ENCODE measurements at places on chromosomes 6 and 20.

DNA sequence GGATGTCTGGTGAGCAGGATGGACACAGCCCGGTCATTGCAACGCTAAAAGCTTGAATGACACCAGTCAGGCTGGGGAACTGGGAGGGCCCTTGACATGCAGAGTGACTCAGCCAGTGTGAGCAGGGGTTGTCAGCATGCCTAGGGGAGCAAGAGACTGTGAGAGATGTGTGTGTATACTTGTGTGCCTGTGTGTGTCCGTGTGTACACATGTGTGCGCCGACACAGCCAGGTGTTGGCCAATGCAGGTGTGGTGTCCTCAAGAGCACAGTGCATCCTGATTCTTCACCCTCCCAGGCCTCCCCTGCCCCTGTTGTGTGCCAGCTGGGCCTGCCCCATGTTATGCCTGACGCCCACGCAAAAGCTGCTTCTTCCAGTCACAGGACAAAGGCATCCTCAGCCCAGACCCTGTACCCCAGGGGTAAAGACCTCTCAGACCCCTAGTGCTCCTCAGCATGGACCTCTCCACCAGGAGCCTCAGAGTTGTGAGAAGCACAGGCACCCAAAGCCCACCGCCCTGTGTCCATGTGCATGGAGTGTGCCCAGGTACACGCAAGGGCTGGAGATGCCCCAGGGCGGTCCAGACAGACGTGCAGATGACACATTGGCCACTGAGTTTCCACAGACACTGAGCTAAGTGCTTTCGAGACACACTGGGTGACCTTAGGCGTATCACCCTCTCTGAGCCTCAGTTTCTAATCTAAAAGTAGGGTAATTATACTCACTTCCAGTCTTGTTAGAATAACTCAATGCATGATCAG, 16.6 kb downstream of the NRSN2 start:
- DNase-seq = no peak

GRCh38 chr20:39289831-39290230, 327.7 kb downstream of the DHX35 start:
- no peak for DNase-seq

DNA sequence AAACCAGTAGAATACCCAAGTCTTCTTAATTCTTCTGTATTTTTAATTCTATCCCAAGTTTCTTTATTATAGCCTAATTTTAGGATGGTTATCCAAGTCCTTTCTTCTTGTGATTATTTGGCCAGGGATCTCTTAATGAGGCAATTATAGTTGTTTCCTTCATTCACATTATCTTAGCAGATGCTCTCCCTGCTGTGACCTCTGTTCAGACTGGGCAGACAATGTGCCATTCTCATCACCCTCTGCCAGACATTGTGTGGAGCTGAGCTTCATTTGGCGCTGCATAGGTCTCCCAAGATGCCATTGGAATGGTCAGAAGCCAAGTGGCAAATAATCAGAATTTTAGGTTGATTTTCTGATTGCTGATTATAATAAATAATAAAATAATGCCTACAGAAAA, 79.4 kb downstream of the LIN28B start:
- DNase-seq = no peak

GRCh38 chr20:35902545-35902941, 51.8 kb downstream of the SCAND1 start:
- no peak for DNase-seq

GRCh38 chr6:149242883-149243282, 74.6 kb upstream of the TAB2 start:
- DNase-seq = no peak

DNA sequence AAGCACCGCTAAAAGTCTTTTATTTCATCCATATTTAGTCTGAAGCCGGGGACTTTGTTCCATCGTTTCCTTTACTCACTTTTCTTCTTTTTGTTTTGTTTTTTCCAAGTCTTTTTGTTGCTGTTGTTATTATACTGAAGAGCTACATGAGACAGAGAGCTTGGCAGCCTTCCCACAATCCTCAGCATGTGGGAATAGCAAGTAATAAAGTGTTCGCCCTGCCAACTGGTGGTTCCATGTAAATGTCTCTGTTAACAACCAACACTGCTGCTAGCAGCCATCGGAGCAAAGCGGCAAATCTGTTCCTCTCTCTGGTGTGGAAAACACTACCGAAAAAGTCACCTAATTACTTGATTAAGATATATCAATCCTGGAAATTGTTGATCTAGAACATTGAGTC, 437.8 kb upstream of the ID4 start:
- DNase-seq = peak; percentile 45

GRCh38 chr6:93970684-93971083, 551.3 kb upstream of the EPHA7 start:
- DNase-seq = no peak

DNA sequence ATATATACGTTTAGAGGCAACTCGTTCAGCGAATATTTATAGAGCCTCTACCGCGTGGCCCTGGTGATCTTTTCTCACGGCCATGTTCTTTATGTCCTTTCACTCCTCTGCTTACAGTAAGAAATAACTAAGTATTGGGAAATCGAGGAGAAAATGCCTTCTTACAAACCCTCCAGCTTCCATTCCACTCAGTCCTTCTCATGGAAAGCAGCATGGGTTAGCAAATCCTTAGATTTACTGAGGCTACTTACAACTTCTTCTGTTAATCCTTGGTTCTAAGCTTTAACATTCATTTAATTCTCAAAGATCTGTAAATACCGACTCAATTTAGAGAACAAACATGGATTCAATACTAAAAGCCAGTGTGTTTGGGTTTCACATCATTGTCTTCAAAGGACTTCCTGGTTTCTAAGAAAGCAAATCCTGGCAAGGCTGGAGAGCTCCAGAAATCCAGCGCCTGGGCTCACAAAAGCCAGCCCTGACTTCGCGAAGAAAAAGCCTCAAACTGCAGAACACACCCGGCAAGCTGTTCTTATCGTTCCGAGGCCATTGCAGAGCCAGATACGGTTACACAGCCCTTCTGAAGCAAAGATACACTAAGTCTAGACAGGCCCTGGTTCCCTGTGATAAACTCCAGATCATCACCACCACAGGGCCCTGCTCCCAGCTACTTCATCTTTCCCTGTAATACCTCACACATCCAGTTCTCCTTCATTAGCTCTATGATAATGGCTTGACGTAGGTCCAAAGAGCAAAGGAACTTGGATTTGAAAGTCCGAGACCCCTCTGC, 19.2 kb downstream of the AGPAT4 start:
- DNase-seq = no peak

DNA sequence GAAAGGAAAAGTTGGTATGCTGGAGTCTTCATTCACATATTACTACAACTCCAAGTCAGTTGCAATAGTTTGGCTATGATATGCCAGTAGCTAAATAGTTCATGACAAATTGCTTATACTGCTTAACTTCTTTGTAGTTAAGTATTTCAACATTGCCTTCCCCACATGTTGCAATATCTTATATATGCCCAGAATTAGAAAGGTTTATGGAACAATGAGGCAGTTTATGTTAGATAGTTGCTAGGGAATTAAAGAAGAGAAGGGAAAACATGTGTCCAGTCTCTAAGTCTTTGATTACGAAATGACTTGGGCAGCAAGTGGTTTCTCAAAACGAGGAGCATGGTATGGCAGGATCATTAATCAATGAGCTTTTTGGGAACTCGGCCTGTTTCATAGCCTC, 145.8 kb downstream of the PLCB4 start:
- DNase-seq = peak; percentile 33

GRCh38 chr20:63452341-63452740, 20.1 kb downstream of the KCNQ2 start:
- DNase-seq = no peak

DNA sequence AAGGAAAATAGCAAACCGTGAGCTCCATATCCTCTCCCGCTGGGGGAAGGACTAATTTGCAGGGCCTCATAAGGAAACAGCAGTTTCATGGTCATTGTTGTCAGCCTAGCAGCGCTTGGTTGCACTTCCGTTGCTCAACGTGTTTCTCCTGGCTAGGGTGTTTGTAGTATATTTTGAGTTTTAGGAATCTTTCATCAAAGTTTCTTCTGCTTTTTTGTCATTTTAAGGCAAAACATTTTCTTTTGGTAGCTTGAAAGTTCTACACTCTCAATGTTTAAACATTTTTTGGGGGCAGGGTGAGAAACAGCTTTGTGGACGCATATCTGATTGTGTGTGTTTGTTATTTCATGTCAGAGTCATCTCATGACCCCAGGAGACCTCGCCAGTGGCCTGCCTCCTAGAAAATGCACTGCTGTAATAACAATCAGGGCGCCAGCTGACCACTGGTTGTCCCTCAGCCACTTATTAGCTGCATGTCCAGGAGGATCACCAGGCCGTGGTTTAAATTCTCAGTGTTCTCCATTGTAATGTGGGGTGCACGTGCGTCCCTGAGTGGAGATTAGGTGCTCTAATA, 20.6 kb downstream of the JARID2 start:
- no peak for DNase-seq

- DNase-seq = no peak
Measured at GRCh38 chr6:125747589-125748405, 1.6 kb upstream of the HEY2 start.

DNA sequence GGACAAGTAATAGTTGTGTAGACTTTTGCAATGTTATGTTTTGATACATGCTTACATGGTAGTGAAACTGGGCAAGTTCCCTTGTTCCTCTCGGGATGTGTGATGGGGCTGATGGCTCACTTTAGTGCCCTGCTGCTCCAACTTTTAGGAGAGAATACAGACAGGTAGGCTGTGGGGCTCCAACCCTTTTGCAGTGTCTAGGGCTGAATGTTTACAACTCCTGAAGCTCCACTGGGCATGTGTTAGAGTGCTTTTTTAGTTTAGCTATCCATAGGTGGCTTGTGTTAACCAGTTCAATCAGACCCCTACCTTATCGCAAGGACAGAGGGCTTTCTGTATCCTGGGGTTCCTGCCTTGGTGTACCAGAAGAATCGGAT, 33.8 kb downstream of the SERPINB6 start:
- DNase-seq = no peak

DNA sequence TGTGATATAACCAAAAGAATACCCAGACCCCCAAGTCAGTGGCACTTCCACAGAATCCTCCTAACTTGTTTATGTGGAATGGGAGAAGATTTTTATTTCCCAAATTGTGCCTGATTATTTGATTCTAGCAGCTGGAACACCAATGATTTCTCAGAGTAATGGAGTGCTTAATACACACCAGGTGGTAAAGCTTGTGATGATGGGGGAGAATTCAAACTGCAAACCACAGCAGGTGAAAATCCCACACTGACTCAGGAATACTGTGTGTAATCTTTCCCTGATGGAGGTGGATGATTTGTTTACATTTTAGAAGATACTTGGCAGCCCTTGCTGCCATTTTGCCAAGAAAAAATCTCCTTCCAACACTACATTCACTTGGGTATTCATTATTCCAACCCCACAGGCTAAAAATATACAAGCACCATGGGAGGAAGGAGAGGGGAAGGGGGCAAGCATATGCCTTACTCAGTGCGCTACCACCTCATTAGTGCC, 212.7 kb upstream of the PLN start:
- no peak for DNase-seq

DNA sequence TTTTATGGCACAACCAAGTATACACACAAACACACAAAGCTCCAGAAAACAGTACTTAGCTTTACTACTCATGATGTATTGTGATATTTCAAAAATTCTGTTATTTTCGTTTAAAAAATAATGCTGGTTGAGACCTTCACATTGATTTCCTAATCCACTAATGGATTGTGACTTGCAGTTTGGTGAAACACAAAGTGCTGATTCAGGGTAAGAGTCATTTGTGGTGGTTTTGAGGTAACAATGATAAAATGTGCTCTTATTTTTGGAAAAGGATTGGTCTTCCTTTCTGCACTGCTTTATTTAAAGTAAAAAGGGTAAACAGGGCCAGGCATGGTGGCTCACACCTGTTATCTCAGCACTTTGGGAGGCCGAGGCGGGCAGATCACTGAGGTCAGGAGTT, 1.9 kb downstream of the AAR2 start:
- DNase-seq = no peak

GRCh38 chr6:45174045-45174444, 154.1 kb upstream of the RUNX2 start:
- no peak for DNase-seq

DNA sequence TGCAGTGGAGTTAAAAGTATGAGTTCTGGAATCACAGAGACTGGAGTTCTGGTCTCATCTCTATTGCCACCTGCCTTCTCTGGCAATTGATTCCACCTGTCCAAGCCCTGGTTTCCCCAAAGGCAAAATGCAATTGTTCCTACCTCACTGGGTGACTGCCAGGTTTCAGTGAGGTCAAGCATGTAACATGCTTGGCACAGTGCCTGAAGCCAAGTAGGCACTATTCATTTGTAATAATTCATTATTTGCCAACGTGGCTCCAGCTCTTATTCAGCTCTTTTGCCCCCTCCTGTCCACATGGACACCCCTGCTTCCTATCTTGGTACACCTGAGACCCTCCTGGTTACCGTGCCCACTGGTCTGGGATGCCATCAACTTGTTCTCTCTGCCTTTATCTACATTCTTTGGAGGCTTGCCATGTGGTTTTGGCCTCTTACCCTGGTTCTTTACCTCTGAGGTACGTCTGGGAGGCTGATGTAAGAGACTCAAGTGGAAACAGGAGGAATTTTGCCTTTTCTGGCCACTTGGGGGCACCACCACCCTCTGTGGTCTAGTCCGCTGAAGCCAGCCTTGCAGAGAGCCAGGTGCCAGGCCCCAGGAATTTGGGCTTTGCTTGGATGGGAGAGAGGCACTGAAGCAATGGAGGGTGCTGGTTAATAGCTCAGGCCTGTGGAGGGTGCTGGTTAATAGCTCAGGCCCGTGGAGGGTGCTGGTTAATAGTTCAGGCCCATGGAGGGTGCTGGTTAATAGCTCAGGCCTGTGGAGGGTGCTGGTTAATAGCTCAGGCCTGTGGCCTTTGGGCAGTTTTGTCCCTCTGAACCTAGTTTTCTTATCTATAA, 1.7 kb downstream of the KCNK15 start:
- DNase-seq = peak; percentile 83

GRCh38 chr6:108903796-108904195, 55.6 kb downstream of the ARMC2 start:
- no peak for DNase-seq

DNA sequence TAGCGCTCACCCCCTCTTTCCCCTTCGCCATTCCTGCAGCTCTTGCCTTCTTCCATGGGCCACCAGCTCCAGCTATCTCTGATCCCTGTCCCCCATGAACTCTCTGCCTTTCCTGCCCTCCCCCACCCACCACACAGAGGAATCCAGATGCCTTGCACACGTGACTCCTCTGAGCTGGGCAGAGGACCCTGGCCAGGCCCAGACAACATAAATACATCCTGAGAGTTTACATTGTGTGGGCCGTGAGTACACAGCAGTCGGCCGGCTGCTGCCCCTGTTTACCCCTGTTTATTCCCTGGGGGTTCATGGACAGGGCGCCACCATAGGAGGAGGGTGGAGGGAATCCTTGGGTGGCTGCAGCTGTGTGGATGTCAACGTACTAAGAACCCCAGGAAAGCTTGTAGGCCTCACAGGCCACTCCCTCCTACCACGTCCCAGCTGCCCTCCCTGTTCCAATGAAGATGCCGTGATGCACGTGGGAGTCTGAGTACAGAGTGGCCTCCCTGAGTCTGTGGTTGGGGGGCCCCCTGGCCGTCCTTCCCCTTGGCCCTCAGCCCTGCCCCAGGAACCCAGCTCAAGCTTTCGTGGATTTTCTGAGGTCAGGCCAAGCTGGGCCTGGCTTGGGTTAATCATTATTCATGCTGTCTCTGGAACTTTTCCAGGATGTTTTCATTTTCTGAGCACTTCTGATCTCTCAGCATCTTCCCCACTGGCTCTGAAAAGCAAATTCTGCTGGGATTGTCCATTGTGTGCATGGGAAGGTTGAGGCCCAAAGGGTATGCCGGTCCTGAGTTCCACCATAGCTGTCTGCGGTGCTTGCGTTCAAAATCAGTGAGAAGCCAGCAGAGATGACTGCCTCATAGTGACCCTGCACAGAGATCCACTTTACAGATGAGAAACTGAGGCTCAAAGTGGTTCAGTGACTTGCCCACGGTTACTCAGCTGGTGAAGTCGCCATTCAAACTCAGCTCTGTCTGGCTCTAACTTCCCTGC, 136.3 kb downstream of the MRPL14 start:
- peak; percentile 97 for DNase-seq
